ENCODE measurements at places on chromosomes 6 and 20. TPM values are rescaled to one million over a fixed set of nuclear protein-coding genes. Genes with fewer than 3 reads are reported as not detected.

Gene LY6G6D
- total RNA-seq: not detected

Gene RAMACL
- total RNA-seq: not detected

Gene THEMIS
- total RNA-seq: 65.6 TPM

Gene C6orf52
- total RNA-seq: 0.88 TPM

Gene KIF16B
- 8.8 TPM for total RNA-seq

Gene NINL
- 2.5 TPM for total RNA-seq

Gene WASF1
- 0.48 TPM for total RNA-seq

GRCh38 chr20:22728146-22728745 lies 143.9 kb upstream of the FOXA2 start:
- no peak for DNase-seq

DNA sequence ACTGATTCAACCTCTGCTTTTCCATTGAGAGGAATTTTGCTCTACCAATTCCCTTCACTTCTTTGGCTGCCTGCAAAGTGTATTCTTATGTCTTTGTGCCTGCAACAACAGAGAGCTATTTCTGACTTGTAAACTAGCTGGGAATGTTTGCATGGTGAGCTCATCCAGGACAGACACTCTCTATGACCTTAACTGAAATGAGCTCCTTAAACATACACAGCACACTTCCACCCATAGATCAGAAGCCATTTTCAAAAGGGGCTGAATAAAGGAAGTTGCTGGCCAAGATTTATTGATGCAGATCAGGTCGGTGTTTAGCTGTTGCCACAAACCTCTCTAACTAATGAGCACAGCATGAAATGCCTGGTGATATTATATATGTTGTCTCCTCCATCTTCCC lies 377.7 kb downstream of the BTBD9 start:
- no peak for DNase-seq

GRCh38 chr6:134520181-134521115 lies 202.5 kb upstream of the SGK1 start:
- DNase-seq: no peak

DNA sequence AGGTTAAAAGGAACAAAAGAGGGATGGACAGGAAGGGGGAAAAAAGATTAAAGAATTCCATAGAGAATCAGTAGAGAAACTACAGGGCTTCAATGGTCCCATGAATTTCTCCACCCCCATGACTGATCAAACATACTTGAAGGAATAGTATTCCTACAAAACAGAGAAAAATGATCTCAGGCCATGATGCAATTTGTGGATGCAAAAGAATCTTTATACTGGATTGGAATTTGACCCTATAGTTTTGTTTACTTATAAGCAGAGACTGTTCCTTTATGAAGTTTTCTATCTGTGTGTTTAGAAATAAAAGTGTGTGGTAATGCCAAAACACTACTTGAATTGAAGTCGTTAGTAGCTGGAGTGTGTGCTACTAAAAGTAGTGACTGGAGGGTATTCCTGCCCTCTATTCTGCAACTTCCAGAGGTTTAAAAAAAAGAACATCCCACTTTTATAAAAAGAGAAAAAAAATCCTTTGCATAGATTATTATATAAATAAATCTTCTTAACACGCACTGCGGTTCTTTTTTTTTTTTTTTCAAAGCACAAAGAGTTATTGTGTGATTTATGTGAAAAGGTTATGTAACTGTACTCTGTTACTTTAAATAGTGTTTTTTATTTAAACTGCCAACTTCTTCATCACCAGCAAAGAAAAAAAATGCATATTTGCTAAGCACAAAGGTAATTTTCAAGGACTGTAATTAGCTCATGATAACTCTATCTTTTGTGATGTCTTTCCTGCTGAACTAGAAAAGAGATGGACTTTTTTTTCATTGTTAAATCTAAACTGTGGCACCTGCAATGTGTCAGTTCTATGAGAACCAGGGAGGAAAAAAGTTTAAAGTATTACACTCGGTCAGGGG lies 214.5 kb upstream of the CITED2 start:
- DNase-seq: no peak

GRCh38 chr6:88869263-88870020 lies 94.0 kb downstream of the RNGTT start:
- no peak for DNase-seq

GRCh38 chr20:17825252-17825959 lies 125.6 kb downstream of the BANF2 start:
- no peak for DNase-seq

GRCh38 chr6:160127270-160128124 lies 5.9 kb downstream of the SLC22A1 start:
- DNase-seq: no peak

DNA sequence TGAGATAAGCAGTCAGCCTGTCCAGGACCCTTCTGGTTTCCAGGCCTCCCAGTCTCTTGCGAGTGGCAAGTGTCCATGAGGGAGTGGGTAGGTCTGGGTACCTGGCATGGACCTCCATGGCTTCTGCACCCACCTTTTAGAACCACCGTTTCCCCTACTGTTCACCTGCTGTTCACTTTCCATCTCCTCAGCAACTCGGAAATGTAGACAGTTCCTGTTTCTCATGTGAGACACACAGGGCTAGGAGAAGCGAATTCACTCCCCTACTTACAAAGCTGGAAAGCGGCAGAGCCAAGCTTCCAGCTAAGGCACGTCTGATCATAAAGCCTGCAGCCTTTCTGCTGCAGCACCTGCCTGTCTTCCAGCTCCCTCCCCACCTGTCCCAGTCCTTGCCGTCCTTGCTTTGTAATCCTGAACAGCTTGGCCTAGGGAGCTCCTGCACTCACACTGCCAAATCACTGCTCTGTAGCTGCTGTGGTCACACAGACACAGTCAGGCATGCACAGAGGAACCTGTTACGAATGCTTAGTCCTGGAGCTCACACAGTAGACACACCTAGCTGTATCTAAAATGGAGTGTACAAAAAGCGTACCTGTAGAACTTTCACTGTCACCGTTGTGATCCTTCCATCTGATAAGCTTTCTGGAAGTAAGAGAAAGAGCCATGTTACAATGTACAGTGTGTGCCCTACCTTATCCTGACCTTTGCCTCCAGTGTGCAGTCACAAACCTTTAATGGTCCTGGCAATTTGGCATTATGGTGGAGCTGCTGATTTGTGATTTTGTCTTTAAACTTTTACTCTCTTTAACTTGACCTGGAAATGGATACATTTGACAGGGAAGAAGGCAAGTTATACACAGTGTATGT lies 294.1 kb downstream of the NRN1 start:
- no peak for DNase-seq

DNA sequence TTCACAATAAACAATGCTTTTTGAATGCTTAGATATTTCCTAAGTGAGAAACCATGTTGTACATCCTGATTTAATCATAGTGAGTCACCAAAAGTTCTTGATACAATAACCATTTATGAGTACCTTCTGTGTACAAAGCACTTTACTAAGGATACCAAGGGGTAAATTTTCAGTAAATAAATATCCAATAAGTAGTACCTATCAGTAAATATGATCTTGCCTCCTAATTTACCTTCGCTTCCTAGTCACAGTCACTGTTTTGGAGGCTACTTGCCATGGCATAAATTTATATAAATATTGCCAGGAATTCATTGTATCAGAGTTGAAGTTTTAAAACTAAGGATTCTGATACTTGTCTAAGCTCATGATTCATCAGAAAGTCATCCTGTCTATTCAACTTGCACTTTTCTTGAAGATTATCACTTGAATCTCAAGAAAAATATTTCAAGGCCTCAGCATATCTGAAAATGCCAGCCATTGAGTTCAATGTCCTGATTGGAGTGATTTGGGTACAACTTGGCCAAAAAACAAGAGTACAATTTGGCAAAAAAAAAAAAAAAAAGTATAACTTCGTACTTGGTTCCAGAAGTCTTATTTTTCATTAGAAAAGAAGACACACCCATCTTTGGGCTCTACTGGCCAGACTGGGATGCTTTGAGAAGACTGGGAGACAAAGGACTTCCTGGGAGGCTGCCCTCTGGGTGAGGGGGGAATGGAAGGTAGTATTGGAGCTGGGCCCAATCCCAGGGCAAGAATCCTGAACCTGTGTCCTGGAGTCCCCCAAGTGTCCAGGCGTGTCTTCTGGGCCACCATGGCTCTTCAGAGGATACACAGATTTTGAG lies 32.8 kb downstream of the RAB22A start:
- DNase-seq: no peak

Data from activated CD4-positive, alpha-beta memory T cell treated with anti-CD3 and anti-CD28 coated beads, Interleukin-2, amount 10 ng/mL, durations not matched to agents 7 days and 5 days (primary cell).